Breast epithelium (tissue), 4 donors: ENCODE measurements at places on chromosomes 2 and 18. TPM values are rescaled to one million over a fixed set of nuclear protein-coding genes. Genes with fewer than 3 reads are reported as not detected.

The IL1F10 gene
- total RNA-seq = not detected

The MLPH gene
- 223 TPM for total RNA-seq

The NR4A2 gene
- 29.4 TPM for total RNA-seq

The SLC16A14 gene
- 2.1 TPM for total RNA-seq

The OR6B2 gene
- not detected for total RNA-seq

The ADD2 gene
- 1.3 TPM for total RNA-seq

The SERPINB5 gene
- total RNA-seq = not detected

The CD8B2 gene
- total RNA-seq = 0.29 TPM

The LRRC30 gene
- not detected for total RNA-seq

The DIPK1C gene
- total RNA-seq = not detected

The MCM6 gene
- 11.8 TPM for total RNA-seq

The CIB4 gene
- not detected for total RNA-seq

The TDRD15 gene
- total RNA-seq = 0.59 TPM

The LTBP1 gene
- 17.4 TPM for total RNA-seq

The BMP10 gene
- not detected for total RNA-seq

The ASAP2 gene
- total RNA-seq = 21.0 TPM

The CPLX4 gene
- total RNA-seq = not detected

The TMEM169 gene
- 0.29 TPM for total RNA-seq
